ENCODE measurements at places on chromosomes 6 and 20.

DNA sequence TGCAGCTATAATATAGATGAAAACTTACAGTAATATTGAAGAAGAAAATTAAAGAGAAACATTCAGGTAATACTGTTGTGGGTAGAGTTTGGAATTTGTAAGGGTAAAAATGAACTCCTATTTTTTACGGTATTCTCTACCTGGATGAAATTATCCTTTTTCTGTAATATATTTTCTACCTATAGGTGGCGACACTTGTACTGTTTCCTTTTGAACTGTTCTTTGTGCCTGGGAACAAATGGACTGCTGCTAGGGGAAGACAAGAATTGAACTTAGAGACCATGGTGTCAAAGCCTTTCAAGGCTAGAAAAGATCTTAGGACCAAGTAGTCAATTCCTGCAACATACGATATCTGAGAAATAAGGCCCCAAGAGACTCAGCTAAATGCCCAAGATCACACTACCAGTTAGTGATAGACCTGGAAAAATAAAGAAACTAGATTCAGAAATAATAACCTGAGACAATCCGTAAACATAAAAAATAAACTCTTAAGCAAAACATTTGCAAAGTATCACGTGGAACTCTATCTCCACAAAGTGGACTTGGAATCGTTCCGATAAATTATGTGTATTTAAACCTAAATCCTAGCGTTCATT lies 383.8 kb downstream of the TFAP2A start:
- no peak for DNase-seq

GRCh38 chr6:25006565-25007001 lies 70.8 kb upstream of the RIPOR2 start:
- DNase-seq, result no peak

DNA sequence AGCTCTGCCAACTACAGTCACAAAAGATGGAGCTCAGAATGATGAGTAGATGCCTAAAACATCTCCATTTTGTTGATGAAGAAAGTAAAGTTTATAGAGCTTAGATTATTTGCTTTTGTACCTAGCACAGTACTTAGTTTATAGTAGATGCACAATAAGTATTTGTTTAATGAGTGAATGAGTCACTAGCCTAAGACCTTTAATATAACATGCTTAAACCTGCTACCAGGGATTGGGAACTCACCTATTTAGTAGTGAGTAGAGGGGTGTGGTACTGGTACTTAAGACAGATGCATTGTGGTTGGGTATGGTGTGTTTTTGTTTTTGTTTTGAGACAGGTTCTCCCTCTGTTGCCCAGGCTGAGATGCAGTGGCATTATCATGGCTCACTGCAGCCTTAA lies 35.8 kb downstream of the TRIM38 start:
- DNase-seq, result no peak

GRCh38 chr20:40657526-40657925 lies 31.5 kb downstream of the MAFB start:
- DNase-seq, result no peak

DNA sequence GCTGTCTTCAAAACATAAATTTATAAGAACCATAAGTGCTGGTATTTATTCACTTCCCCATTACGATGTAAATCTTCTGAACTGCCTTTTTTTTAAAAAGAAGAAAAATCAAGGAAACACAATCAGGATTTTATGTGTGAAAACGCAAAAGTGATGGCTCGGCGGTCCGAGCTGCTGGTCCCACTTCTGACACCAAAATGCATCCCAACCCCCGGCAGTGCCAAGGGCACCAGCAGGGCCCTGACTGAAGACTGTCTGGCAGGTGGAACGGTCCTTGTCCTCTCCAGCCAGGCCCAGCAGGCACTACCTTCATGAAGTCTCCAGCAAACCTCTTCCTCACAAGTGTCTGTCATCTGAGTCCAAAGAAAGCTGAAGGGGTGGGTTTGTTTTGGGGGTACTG lies 41.2 kb downstream of the TBC1D7 start:
- no peak for DNase-seq

- no peak for DNase-seq
Measured at GRCh38 chr20:37503256-37503927, 17.7 kb upstream of the NNAT start.

GRCh38 chr20:2998728-2999127 lies 44.7 kb upstream of the GNRH2 start:
- no peak for DNase-seq

- no peak for DNase-seq
Measured at GRCh38 chr6:88445188-88445965, 279.2 kb upstream of the CNR1 start.

DNA sequence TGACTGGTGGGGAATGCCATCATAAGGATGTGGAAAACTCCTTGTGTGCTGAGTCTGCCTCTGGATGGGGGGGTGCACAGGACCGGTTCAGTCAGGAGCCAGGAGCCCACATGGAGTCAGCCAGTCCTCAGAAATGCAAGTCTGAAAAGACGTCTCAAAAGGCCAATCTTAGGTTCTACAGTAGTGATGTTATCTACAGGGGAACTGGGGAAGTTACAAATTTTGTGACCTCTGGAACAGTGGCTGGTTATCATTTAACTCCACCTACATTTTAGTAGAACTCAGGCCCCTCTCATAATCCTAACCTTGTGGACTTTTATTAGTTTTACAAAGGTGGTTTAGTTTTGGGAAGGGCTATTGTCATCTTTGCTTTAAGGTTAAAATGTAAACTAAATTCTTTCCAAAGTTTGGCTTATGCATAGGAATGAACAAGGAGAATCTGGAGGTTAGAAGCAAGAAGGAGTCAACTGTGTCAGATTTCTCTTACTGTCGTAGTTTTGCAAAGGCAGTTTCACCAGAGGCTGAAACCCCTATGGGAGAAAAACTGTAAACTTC lies 13.7 kb upstream of the TBC1D22B start:
- no peak for DNase-seq

DNA sequence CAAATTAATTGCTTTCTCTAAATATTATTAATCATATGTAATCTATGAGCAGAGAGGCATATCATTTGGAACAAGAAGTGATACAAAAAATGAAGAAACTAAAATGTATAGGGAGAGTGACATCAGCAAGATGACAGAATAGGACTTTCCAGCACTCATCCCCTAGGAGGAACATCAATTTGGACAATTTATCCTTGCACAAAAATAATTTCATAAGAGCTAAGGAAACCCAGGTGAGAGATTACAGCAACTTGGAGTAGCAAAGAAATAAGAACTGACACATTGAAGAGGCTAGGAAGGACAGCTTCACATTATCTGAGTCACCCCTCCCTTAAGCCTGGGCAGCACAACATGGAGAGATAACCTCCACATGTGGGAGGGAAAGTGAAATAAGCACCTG lies 347.5 kb downstream of the MAFB start:
- DNase-seq, result no peak
